ENCODE measurements at places on chromosomes 6 and 20. TPM values are rescaled to one million over a fixed set of nuclear protein-coding genes. Genes with fewer than 3 reads are reported as not detected.
A peak's percentile ranks its signal among the peaks of the same experiment; 100 is the strongest.

GRCh38 chr6:158002249-158002950 is 20.7 kb downstream of the SYNJ2 start:
- H3K4me3 ChIP-seq = no peak overlapping the region
- H3K4me1 ChIP-seq = peaks cover 32% of the 10 kb centered on the region
- H3K27ac ChIP-seq = no peak overlapping the region

- no peak for DNase-seq
- no peaks in the 10 kb centered on the region for H3K27me3 ChIP-seq
- H3K36me3 ChIP-seq = no peaks in the 10 kb centered on the region
- H3K4me3 ChIP-seq = no peak overlapping the region
- no peak overlapping the region for H3K27ac ChIP-seq
Measured at GRCh38 chr6:110933912-110934311, 24.6 kb upstream of the GTF3C6 start.

GRCh38 chr6:2794171-2794730 is 29.1 kb downstream of the WRNIP1 start:
- DNase-seq = no peak
- no peak overlapping the region for H3K27ac ChIP-seq
- H3K27me3 ChIP-seq = no peaks in the 10 kb centered on the region
- H3K4me1 ChIP-seq = peaks cover 2% of the 10 kb centered on the region

- no peak for DNase-seq
- no peaks in the 10 kb centered on the region for H3K36me3 ChIP-seq
- H3K27ac ChIP-seq = no peak overlapping the region
- no peaks in the 10 kb centered on the region for H3K4me1 ChIP-seq
Measured at GRCh38 chr20:14986656-14987055, 649.2 kb upstream of the FLRT3 start.

DNA sequence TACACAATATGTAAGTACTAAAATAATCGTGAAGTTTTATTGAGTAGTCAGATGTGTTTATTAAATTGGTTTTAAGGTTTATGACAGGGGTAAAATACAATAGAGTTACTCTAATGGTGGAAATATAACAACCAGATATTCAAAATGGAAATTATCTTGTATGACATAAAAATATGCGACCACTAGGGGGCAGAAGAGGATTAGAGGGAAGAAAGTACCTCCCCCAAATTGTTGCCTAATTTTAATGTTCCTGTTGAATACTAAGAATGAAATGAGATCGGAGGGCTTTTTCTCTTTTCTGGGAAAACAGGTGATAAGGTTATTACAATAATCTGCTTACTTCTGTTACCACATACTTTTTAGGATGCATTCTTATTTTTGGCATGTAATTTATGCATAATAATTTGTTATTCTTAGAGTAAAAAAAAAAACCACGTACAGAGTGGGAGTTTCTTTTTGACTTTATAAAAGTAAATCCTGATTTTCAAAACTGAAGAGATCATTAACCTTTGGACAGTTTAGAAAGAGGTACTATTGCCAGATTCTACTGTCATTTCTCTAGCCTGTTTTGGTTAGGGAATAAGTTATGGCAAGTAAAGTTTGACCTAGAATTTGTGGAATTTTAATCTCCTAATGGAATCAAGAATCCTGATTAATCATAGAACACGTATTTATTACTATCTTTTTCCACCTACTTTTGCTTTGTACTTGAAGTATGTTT is 159.2 kb downstream of the CD109 start:
- H3K27ac ChIP-seq = no peak overlapping the region
- H3K4me1 ChIP-seq = no peaks in the 10 kb centered on the region
- peak; percentile 71 for DNase-seq
- H3K36me3 ChIP-seq = no peaks in the 10 kb centered on the region
- H3K4me3 ChIP-seq = no peak overlapping the region

- H3K36me3 ChIP-seq = no peaks in the 10 kb centered on the region
- H3K27ac ChIP-seq = no peak overlapping the region
- no peak for DNase-seq
Measured at GRCh38 chr6:109006818-109007217, 87.8 kb downstream of the SESN1 start.

DNA sequence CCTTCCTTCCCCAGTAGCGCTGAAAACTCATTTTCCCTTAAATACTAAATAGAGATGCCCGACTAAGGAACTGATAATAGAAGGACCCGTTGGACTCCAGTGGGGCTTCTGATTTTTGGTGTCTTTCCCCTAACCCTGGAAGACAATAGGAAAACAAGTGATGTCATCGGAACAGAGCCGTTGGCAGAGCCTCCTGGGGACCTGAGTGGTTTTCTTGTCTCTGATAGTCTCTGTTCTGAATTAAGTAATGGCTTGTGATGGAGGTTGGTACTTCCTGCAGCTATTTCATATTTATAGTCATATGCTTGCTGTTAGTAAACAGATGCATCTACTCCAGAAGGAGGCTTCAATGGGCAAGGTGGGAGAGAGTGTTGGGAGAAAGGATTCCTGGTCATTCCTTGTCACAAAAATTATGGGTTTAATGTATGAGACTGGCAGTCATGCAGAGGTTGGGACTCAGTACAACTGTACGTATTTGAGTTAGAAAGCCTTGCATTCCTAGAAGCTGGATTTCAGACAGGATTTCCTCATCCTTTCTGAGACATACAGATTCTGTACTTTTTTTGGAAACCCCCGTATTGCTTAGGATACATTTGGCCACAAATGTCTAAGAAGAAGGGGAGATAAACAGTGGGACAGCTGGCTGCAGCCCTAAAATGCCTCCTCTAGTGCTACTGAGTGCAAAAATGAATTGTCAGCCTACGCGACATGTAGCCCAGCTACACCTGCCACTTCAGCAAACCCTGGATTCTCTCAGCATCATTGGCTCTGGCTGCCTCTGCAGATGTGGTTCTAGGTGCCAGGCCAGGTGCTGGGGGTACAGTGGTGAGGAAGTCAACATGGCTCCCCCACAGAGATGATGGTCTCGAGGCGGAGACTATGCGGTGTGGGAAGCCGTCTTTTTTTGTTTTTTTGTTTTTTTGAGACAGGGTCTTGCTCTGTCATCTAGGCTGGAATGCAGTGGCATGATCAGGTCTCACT is 38.1 kb downstream of the CDS2 start:
- no peak overlapping the region for H3K27ac ChIP-seq
- no peak for DNase-seq
- H3K4me3 ChIP-seq = no peak overlapping the region
- H3K36me3 ChIP-seq = no peaks in the 10 kb centered on the region
- H3K4me1 ChIP-seq = no peaks in the 10 kb centered on the region

DNA sequence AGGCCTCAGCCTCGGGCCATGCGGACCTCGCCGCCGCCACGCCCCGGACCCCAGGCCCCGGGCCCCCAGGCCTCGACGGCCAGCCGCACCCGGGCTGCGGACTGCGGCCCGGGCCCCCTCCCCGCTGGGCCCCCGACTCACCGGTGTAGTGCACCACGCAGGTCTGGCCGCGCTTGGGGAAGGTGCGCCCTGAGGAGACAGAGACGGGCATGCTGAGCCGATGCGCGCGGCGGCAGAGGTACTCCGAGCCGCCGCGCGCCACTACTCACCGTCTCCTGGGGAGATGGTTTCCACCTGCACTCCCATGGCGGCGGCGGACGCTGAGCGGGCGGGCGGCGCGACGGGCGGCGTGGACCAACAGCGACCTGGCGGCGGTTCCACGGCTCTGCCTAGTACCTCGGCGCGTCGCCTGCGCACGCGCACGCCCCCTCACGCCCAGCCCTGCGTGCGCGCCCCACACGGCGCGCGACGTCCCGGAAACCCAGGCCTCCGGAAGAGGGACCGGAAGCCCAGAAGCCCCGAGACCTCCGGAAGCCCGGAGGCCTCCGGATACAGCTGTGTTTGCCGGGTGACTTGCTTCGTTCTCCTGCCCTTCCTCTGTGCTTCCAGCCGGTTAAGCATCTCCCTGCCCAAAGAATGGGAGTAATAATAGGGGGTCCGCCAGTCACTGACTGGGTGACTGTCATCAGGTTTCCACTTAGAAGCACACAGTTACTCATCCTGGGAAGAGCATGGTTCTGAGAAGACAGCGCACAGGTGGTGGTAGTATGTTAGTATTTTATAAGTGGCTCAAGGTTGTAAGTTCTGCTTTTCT is at the start of gene FKBP1A:
Gene FKBP1A (minus strand): TSS at position 362 of the 814 bp plus-strand sequence. CDS start 56 bp downstream, at position 306.
- peaks cover 29% of the 10 kb centered on the region for H3K36me3 ChIP-seq
- peak; percentile 89 for DNase-seq
- H3K27me3 ChIP-seq = no peaks in the 10 kb centered on the region
- peaks cover 14% of the 10 kb centered on the region for H3K4me1 ChIP-seq
- peak within 1 kb of the TSS; percentile 66 for H3K27ac ChIP-seq

- H3K27me3 ChIP-seq = no peaks in the 10 kb centered on the region
- peaks cover 13% of the 10 kb centered on the region for H3K4me1 ChIP-seq
- no peak overlapping the region for H3K27ac ChIP-seq
- H3K36me3 ChIP-seq = peaks cover 67% of the 10 kb centered on the region
Measured at GRCh38 chr20:31568773-31569162, 36.3 kb upstream of the ID1 start.

DNA sequence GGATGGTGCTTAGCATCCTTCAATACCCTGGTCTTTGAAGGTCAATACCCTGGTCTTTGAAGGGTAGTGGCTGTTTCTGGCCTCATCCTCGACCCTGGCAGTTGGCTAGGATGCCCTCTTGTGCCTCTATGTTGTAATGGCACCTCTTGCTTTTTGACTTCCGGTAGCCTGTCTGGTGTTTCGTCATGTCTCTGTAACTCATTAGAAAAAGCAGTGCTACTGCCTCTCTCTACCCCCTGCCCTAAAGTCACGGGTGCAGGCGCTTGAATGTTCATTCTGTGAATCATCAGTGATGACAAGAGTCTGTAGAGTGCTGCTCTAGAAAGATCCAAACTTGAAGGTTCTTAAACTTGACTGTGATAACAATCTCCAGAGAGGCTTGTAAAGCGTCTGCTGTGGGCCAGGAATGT is 28.3 kb downstream of the RSPO4 start:
- H3K27ac ChIP-seq = no peak overlapping the region
- no peak overlapping the region for H3K4me3 ChIP-seq
- peaks cover 7% of the 10 kb centered on the region for H3K4me1 ChIP-seq
- H3K27me3 ChIP-seq = no peaks in the 10 kb centered on the region
- no peaks in the 10 kb centered on the region for H3K36me3 ChIP-seq
- DNase-seq = peak; percentile 60

DNA sequence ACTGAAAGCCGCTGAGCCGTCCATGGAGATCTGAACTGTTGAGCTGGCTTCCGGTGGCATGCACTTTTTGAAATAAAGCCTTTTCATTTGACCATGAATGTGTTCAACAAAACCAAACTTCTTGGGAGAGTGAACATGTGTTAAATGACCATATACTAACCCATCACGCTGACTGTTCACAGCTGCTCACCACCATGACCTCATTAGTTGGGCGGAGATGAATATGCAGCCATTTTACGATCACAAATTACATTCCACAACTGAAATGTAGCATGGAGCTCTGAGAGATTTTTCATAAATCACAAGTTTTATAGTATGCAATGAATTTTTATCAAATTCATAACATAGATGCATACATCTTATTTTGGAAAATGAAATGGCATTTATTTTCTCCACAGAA is 4.2 kb downstream of the RAMACL start:
- H3K4me3 ChIP-seq = no peak overlapping the region
- no peak for DNase-seq
- no peaks in the 10 kb centered on the region for H3K36me3 ChIP-seq
- H3K27ac ChIP-seq = no peak overlapping the region

DNA sequence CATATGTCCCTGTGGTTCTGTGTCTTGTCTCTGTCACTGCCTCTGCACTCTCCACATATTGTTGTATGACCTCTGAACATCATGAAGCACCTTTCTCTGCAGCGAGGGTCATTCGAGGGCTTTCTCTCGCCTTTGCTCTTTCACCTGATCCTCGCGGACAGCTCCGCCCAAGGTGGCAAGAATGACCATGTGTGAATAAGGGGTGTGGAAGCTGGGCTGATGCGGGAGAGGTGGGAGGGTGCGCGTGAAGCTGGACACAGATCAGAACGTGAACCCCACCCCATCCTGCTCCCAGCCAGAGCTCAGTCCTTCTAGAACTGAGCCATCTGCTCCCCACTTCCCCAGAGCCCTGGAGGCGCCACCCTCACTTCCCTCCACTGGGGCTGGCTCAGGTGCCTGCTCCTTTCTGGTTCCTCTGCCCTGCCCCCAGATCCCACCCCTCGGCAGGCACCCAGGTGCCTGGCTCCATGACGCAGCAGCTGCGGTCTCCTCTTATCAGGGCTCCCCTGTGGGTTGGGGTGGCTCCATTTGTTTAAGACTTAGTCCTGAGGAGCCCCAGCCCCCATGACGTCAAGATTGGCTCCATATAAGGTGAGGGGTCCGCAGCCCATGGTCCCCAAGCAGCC is at the start of gene MUCL3:
Gene MUCL3 (plus strand): TSS at position 613 of the 626 bp plus-strand sequence. CDS start 27 bp downstream, outside the sequence.
- peaks cover 70% of the 10 kb centered on the region for H3K27me3 ChIP-seq
- H3K4me3 ChIP-seq = no peak within 1 kb of the TSS
- no peaks in the 10 kb centered on the region for H3K36me3 ChIP-seq
- peaks cover 8% of the 10 kb centered on the region for H3K4me1 ChIP-seq
- H3K27ac ChIP-seq = no peak within 1 kb of the TSS

- H3K27me3 ChIP-seq = no peaks in the 10 kb centered on the region
- H3K4me1 ChIP-seq = peaks cover 42% of the 10 kb centered on the region
- DNase-seq = peak; percentile 33
- H3K27ac ChIP-seq = no peak overlapping the region
Measured at GRCh38 chr20:684676-685319, 9.2 kb upstream of the SCRT2 start.

Gene ANKRD6
- not detected for polyA plus RNA-seq

Gene SSTR4
- polyA plus RNA-seq = not detected

Gene MRAP2
- 9.3 TPM for polyA plus RNA-seq

Gene CFAP206
- 0.33 TPM for polyA plus RNA-seq

Gene UCKL1
- polyA plus RNA-seq = 49.0 TPM

Gene PRPH2
- 0.26 TPM for polyA plus RNA-seq

Gene F13A1
- polyA plus RNA-seq = not detected

Gene OVOL2
- polyA plus RNA-seq = not detected

Measured in K562 (cell line).